ENCODE measurements at places on chromosomes 2 and 18.

- DNase-seq, result no peak
These were observed 129.5 kb upstream of the NYAP2 start for GRCh38 chr2:225270053-225270452.

GRCh38 chr18:10660179-10660884, 134.5 kb downstream of the NAPG start:
- DNase-seq, result no peak

GRCh38 chr2:7697052-7697451, 779.8 kb downstream of the RNF144A start:
- DNase-seq, result no peak

GRCh38 chr18:11521853-11522252, 87.5 kb upstream of the SLC35G4 start:
- no peak for DNase-seq

- no peak for DNase-seq
These were observed 1314.6 kb upstream of the GYPC start for GRCh38 chr2:125341353-125341752.

DNA sequence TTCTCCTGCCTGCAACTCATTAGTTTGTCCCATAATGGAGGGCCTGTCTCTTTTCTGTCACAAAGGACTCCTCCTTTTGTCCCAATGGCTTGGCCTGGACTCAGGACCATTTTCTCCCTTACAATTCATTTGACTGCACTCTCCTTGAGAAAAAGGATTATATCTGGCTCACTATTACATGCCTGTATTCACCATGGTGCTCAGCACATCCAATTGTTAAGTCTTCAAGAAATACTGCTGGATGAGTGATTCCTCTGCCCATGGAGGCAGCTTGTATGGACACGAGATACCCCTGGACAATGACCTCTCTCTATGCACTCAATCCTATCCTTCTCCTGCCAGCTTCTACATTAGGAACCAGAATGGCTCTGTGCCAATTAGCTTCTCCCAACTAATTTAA, 47.0 kb downstream of the CHST9 start:
- DNase-seq, result no peak

DNA sequence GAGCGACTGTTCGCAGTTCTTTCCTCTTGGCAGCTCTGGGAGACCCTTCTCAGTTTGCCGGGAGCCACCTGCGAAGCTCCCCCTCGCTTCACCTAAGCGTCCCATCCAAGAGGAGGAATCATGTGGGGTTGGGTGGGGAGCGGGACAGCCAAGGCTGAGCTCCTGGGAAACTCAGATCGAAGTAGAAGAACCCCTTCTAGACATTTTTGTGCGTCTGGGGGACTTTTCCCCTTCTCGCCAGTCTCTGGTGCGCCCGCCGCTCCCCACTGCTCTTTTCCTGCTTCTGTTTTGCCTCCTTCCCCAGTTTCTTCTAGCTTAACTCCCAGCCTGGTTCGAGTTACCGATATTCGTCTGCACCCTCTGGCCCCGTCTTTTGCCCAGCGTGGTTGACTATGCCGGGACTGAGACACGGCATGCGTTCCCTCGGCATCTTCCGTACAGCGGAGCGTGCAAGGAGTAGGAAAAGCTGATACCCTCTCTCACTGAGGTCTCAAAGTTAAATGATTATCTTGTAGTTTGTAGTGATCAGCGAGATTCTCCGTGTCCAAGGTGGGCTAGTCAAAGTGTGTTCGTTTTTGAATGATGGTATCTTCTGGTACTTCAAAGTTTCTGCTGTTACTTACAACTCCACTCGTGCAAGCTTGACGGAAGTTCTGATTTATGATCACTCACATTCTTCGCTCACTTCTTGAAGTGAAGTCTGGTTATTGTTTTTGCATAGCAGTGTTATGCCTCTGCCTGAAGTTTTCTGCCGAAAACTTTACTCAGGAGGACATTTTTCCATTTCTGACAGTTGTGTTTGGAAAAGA, 664 bp downstream of the CAMKMT start:
- DNase-seq, result peak; percentile 11

DNA sequence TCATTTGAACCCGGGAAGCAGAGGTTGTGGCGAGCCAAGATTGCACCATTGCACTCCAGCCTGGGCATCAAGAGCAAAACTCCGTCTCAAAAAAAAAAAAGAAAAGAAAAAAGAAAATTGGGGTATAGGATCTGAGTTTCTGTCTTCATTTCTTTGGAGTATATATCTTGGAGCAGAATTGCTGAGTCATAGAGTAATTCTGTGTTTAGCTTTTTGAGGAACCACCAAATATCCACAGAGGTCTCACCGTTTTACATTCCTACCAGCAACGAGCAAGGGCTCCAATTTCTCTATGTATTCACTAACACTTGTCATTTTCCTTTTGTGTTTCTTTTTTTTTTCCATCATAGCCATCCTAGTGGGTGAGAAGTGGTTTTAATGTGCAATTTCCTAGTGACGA, 87.6 kb upstream of the TEX51 start:
- no peak for DNase-seq

GRCh38 chr18:23355206-23355605, 97.9 kb upstream of the RIOK3 start:
- DNase-seq, result no peak

- no peak for DNase-seq
These were observed 1.6 kb downstream of the TNP1 start for GRCh38 chr2:216858312-216858711.

- DNase-seq, result no peak
These were observed 101.7 kb upstream of the FZD7 start for GRCh38 chr2:201931951-201932350.

DNA sequence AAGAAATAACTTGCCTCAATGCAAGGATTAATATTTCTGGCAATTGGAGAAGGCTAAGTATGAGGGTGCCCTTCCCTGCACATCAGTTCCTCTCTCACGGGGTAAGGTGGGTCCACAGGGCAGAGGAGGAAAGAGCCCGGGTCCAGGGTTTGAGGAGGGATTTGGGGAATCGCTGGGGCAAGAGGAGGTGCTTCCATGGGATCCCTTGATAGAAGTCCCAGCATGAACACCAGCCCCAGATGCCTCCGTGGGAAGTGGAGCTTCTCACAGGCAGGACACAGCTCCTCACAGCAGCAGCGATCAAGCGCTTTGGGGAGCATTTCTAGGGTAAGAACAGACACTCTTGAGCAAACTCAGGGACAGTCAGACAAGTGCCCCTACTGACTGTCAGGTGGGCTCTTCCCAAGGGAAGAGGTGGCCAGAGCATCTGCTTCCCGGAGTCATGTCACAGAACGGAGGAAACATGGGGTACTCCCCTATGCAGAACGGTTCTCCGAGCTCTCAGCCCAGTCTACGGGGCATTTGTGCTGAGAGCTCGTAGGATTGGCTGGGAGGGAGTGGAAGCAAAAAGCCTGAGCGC, 218.9 kb upstream of the ARL4C start:
- DNase-seq, result no peak

DNA sequence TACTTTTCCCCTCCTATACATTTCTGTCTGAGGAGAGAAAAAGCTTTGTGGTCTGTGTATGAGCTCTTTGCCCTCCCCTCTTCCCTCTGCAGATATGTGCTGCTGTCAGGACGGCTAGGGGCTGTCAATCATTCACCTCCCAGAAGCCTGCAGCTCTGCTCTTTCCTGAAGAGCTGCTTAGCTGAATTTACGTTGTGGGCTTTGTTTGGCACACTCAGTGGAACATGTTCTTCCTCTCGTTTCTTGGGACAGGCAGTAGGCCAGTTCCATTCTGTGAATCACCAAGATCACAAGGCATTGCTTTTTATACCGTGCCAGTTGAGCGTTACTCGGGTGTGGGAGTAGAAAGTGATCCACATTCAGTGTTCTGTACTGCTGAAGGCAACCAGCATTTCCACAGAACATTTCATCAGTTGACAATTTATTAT, 136.7 kb downstream of the LAMA3 start:
- DNase-seq, result no peak

DNA sequence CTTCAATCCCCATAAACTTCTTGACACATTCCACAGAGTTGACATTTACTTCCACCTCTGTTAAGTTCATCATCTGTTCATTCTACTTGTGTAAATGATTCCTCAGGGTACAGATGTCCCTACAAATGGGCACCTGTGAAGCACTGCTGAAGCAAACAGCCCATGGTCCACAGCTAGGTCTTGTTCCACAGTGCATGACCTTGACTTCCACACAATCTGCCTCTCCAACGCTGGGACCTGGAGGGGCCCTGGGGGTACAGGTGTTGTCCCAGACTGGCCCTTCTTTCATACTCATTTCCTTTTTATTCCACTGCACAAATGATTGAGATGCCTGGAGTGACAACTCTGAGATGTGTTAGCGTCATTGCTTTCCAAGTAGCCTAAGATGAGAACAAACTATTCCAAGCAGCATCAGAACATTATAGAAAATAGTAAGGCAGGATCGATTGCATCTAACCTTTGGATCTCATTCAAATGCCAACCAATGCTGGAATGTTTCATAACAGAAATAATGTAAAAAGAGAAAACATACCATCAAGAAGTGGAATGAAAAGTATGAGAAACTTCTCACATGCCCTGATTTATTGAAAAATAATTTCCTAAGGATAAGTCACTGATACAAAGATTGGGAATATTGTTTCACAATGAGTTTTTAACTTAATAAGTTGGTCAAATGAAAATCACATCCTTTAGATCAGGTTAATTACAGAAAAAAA, 31.2 kb downstream of the PIEZO2 start:
- no peak for DNase-seq

DNA sequence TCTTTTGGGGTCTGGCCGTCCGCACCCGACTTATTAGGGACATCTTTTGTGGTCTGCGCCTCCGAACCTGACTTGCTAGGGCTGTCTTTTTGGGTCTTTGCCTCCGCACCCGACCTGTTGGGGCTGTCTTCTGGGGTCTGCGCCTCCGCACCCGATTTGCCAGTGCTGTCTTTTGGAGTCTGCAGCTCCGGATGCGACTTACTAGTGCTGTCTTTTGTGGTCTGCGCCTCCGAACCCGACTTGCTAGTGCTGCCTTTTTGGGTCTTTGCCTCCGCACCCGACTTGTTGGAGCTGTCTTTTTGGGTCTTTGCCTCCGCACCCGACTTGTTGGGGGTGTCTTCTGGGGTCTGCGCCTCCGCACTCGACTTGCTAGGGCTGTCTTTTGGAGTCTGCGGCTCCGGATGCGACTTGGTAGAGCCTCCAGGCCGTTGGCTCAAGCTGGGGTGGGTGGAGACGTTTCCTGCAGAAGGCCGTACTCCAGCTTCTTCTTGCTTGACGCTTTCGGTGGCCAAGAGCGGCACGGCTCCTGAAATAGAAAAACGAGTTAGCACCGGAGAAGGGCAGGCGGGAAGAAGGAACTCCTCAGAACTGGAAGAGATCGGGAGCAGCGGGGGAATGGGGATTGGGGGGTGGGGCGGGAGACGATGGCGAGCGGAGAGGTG, 498 bp downstream of the TGOLN2 start:
- DNase-seq, result peak; percentile 16

DNA sequence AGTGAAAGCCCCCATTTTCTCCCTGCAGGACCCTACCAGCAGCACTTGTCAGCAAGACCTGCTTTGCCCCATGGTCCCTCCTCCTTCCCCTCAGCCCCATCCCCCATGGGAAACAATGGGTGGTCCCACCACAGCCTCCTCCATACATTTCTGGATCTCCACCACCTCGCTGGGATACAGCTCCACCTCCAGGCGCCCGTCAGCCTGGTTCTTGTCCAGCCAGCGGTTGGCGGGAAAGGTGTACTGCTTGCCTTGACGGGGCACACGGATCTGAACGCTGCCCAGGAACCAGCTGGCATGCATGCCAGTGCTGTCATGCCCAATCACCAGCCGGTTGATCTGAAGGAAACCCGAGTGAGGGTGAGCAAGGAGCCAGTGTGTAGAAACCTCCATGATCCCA, 90.9 kb downstream of the LOXHD1 start:
- no peak for DNase-seq

DNA sequence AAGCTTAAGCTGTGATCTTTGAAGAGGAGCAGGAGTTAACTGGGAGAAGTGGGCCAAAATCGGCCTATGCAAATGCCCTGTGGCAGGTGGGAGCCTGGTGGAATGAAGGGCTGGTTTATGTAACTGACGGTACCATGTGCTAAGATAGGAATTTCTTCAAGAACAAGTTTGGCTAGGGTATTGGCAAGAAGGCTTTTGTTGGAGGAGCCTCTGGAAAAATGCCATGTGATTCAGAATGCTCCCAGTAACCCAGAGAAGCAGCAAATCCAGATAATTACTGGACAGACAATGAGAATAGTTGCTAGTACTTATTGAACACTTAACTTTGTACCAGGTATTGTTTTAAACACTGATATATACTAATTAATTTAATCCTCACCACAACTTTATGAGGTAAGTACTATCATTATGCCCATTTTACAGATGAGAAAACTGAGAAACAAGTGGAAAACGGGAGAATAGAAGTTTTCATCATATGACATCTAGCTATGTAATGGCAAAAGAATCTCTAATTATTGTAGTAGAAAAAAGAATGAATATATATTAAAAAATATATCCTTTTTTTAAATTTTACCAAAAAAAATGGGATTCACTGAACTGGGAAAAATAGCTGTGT, 9.1 kb upstream of the FAM124B start:
- no peak for DNase-seq

DNA sequence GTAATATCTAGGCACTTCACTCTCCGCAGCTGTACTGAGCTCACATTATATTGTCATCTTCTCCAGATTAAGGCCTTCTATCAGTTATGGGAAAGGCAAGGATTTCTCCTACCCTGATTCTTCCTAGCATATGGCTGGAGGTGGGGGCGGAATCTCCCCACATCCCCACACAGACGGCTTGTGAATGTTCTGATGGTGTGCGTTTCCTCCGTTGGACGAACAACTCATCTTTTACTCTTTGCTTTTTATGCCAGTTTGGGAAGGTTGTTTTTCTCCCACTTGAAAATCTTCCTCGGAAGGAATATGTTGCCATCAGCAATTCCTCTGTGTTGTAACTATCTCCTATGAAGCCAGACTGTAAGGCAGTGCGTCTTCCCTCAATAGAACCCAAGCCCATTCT, 24.3 kb downstream of the KLHL29 start:
- no peak for DNase-seq

GRCh38 chr2:150792780-150793300, 305.4 kb upstream of the RND3 start:
- no peak for DNase-seq

- DNase-seq, result no peak
These were observed 9.5 kb downstream of the NFATC1 start for GRCh38 chr18:79405019-79405780.

DNA sequence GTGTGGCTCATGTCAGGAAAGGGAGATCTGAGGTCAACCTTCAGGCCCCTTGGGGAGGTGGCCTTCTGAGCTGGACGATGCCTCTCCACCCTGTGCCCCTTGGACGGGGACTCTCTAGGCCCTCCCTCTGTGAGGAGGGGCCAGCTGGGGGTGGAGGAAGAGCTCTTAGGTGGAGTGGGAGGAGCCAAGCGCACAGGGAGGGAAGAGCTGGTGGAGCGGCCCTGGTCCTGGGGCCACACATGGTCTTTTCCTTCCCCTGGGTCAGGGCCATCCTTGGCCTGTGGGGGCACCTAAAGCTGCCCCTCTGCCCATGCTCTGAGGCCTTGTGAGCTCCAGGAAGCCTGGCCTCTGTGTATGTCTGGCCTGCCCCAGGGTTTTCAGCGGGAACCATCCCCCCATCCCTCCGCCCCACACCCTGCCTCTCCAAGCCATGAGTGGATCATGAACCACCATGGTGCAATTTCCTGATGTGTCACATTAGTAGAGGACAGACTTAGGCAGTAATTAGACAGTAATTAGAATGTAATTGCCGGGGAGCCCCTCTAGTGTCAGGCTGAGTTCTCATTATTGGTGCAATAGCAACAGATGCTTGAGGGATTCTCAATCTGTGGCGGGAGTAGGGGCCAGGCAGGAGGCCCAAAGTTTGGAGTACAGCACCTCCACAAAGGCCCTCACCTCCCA, 63.0 kb downstream of the GLI2 start:
- no peak for DNase-seq

- no peak for DNase-seq
These were observed 509.7 kb upstream of the MYT1L start for GRCh38 chr2:2840681-2841300.
